ENCODE measurements at places on chromosomes 12 and 14.

GRCh38 chr12:1919284-1919683 is 832 bp upstream of the CACNA2D4 start:
- DNase-seq = no peak

GRCh38 chr12:81639196-81639595 is 120.0 kb downstream of the PPFIA2 start:
- DNase-seq = no peak

GRCh38 chr12:124588751-124589267 is 21.4 kb upstream of the NCOR2 start:
- DNase-seq = no peak

GRCh38 chr12:119744900-119745606 is 77.1 kb downstream of the PRKAB1 start:
- DNase-seq = no peak

GRCh38 chr14:94392510-94392935 is 4.1 kb upstream of the SERPINA1 start:
- no peak for DNase-seq

DNA sequence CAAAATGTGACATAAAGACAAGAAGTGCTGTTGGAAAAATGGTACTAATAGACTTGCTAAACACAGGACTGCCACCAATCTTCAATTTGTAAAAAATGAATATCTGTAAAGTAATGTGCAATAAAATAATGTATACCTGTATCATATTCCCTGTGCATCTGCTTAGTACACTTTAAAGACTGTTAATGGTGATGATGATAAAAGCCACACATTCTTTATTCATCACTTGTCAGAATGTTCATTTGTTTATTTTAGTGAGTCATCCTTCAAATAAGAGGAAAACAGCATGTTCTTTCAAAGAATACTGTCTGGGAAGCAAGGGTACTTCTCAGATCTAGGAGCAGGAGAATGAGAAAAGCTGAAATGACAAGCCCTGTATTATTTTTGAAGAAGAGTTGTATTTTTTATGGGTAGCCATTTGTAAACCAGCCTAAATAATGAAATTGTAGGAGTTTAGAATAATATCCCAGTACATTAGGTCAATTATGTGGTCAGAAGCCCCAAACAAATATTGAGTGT is 78.3 kb upstream of the PSMA6 start:
- DNase-seq = no peak

DNA sequence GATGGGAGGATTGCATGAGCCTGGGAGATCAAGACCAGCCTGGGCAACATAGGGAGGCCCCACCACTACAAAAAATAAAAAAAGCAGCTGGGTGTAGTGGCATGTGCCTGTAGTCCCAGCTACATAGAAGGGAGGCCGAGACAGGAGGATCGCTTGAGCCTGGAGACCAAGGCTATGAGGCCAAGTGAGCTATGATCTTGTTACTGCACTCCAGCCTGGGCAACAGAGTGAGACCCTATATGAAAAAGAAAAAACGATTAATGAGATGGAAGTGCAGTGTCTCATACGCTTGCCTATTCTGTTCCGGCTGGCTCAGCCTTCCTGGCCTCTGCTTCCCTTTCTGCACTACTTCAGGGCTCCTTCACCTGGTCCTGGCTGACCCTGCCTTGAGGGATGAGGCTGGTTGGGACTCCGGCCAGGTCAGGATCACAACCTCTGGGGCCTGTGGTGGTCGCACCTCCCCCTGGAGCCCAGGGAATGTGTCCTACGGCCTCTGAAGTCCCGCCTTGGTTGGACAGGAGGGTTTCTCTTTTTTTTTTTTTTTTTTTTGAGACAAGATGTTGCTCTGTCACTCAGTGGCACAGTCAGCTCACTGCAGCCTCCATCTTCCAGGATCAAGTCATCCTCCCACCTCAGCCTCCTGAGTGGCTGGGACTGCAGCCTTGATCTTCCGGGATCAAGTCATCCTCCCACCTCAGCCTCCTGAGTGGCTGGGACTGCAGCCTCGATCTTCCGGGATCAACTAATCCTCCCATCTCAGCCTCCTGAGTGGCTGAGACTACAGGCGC is 10.7 kb downstream of the TEDC1 start:
- no peak for DNase-seq

GRCh38 chr14:71534506-71534905 is 397.7 kb upstream of the RGS6 start:
- DNase-seq = no peak

DNA sequence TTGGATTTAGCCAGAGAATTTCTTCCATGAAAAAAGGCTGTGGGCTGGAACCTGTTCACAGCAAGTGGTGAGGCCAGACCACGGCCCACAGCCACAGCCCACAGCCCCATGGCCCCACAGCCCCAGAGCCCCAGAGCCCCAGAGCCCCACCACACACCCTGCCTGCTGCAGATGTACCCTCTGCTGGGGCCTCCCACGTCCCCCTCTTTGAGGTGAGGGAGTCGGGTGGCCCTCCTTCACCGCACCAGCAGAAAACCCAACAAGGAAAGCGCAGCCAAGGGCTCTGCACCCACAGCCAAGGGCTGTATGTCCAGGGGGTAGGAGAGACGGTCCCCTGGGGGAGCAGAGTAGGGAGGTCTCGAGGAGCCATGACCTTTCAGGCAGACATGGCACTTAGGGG is 327.5 kb upstream of the DIO3 start:
- no peak for DNase-seq

- peak; percentile 30 for DNase-seq
Measured at GRCh38 chr14:60151715-60152114, 13.5 kb downstream of the DHRS7 start.

GRCh38 chr12:5068126-5068525 is 24.4 kb downstream of the KCNA5 start:
- no peak for DNase-seq

DNA sequence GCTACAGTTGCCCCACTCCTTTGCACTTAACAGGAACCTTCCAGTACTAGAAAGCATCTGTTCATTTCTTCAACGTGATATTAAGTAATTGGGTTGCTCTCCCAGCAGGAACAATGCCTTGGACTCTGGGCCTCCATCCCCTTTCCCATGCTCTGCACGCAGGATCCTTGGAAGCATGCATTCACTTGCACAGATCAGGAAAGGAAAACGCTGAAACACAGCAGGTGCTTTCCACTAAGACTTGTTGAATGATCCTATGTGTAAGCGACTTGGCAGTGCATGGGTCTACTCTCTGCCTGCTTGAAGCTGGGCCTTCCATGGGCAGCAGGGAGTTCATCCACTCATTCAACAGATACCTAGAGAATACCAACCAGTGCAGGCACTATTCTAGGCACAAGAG is 2.3 kb downstream of the LTBP2 start:
- DNase-seq = no peak

- DNase-seq = no peak
Measured at GRCh38 chr14:105492971-105493871, 2.2 kb downstream of the TEDC1 start.

DNA sequence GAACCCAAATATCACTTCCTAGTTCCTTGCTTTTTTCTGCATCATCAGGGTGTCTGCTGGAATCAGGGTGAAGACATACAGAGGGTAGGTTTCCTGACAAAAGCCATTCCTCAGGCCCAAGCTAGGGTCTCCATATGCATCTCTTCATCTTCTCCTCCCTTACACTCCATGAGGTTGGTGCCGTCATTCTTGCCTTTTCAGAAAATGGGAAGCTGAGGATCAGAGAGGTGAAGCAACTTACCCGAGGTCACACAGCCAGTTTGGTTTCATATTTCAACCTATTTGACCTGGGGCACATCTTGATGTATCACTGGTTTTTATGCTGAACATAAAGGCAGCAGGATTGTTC is 7.3 kb upstream of the FAM222A start:
- DNase-seq = no peak

DNA sequence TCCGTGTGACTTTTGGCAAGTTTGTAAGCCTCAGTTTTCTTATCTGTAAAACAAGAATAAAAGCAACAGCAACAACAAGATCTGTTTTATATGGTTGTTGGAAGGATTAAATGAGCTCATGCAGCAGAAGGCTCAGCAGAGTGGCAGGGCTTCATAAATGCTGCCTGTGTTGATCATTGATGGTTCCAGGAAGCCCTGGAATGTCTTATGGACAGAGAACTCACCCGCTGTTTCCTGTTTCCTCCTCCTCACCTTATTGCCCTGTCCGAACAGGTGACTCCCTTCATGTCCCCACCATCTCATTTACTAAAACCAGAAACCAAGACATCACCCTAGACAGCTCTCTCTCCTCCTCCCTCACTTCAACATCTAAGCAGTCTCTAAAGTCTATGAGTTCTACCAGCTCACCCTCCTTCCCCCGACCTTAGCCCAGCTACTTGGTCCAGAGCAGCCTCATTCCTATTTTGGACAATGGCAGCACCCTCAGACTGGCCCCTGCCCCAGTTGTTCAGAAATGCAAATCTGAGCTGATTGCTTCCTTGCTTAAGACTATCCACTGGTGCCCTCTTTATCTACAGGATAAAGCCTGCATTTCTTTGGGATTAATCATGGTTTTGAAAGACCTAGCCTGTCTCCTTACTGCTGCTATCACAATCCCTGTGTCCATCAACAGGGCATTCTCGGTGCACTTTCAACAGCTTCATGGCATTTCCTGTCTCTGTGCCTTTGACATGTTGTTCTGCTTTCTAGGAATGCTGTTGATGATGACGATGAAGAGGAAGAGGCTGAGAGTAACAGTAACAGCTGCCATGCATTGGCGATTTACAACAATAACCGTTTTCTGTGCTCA is 21.4 kb upstream of the GSG1 start:
- DNase-seq = no peak

DNA sequence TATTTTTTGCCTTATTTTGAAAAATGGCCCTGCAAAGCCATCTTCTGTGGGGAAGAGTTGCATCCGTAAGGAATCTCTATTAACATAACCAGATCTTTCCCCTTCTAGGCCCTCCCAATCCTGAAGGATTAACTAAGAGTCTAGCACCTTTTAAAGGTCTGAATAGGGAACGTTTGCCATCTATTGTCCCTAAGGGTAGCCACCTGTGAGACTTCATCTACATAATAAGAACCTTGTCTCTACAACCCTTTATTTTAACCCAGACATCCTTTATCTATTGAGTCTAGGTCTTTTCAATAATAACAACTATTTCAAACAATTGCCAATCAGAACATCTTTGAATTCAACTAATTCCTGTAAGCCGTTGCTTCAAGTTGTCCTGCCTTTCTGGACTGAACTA is 4.4 kb downstream of the EDDM3B start:
- no peak for DNase-seq

- no peak for DNase-seq
Measured at GRCh38 chr14:100786131-100786530, 39.8 kb upstream of the MEG3 start.

All from esophagus squamous epithelium (tissue), 5 donors.